ENCODE measurements at places on chromosomes 6 and 20.

GRCh38 chr6:67433124-67433523 is 1202.0 kb upstream of the ADGRB3 start:
- no peaks in the 10 kb centered on the region for H3K27me3 ChIP-seq
- DNase-seq = no peak
- no peak overlapping the region for H3K4me3 ChIP-seq
- no peaks in the 10 kb centered on the region for H3K36me3 ChIP-seq
- no peak overlapping the region for H3K27ac ChIP-seq

DNA sequence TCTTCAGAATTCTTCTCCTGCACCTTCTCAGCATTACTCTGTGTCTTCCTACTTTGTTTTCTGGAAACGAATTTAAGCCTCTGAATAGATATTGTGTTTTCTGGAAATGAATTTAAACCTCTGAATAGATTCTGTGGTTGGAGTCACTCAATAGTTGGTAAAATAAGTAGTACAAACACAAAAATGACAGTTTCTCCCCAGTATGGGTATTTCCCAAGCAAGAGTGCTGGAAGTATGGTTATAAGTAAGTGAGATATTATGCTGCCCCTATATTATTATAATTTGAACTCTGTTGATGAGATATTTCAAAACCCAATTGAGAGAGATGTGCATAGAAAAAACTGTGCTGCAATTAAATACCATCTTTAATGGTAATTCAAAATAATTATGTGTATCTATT is 94.9 kb downstream of the TINAG start:
- no peak overlapping the region for H3K4me3 ChIP-seq
- no peaks in the 10 kb centered on the region for H3K36me3 ChIP-seq
- H3K27me3 ChIP-seq = no peaks in the 10 kb centered on the region
- H3K4me1 ChIP-seq = no peaks in the 10 kb centered on the region
- H3K27ac ChIP-seq = no peak overlapping the region
- no peak for DNase-seq

DNA sequence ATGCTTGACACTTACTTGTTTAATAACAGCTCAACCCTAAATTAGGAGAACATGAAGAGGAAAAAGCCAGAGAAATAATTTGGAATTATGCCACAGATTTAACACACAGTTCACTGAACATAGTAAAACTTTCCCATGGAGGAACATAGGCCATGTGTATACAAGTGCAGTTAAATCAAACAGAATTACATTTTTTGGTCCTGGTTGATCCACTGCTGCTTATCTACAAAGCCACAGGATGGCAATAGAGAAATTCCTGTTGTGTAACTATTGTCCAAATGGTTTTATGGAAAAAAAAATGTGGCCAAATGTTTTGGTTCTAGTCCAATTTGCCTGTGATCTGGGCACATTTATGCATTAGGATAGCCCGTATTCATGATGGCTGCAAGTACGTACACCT is 136.8 kb downstream of the ALDH8A1 start:
- H3K4me1 ChIP-seq = peaks cover 5% of the 10 kb centered on the region
- no peak for DNase-seq
- no peak overlapping the region for H3K27ac ChIP-seq
- no peaks in the 10 kb centered on the region for H3K27me3 ChIP-seq
- H3K4me3 ChIP-seq = no peak overlapping the region

- H3K4me1 ChIP-seq = no peaks in the 10 kb centered on the region
- H3K4me3 ChIP-seq = no peak overlapping the region
- H3K36me3 ChIP-seq = no peaks in the 10 kb centered on the region
- H3K27me3 ChIP-seq = no peaks in the 10 kb centered on the region
Measured at GRCh38 chr6:92559003-92559402, 860.4 kb downstream of the EPHA7 start.

GRCh38 chr20:9156529-9157280 is 87.8 kb downstream of the PLCB4 start:
- H3K27me3 ChIP-seq = no peaks in the 10 kb centered on the region
- DNase-seq = no peak
- no peak overlapping the region for H3K27ac ChIP-seq
- H3K36me3 ChIP-seq = no peaks in the 10 kb centered on the region
- no peak overlapping the region for H3K4me3 ChIP-seq

- H3K36me3 ChIP-seq = peaks cover 41% of the 10 kb centered on the region
- H3K4me1 ChIP-seq = no peaks in the 10 kb centered on the region
- no peak for DNase-seq
- no peaks in the 10 kb centered on the region for H3K27me3 ChIP-seq
- H3K4me3 ChIP-seq = no peak overlapping the region
- H3K27ac ChIP-seq = no peak overlapping the region
Measured at GRCh38 chr20:45946149-45946970, 11.9 kb downstream of the PCIF1 start.

DNA sequence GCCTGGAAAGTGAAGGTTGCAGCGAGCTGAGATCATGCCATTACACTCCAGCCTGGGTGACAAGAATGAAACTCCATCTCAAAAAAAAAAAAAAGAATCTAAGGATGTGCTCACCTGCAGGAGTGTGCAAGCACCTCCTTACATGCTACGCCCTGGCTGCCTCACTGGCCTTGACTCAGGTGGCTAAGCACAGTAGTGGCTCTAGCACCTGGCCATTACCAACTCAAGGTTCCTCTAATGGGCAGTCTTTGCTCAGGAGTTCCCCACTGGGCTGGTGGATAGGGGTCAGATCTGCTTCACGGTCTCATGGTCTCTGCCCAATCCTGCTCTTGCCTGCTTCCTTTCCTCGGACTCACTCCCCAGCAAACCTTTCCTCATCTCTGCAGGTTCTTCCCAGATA is 39.7 kb downstream of the KCNK17 start:
- no peak overlapping the region for H3K4me3 ChIP-seq
- no peaks in the 10 kb centered on the region for H3K36me3 ChIP-seq
- DNase-seq = no peak
- no peak overlapping the region for H3K27ac ChIP-seq
- no peaks in the 10 kb centered on the region for H3K27me3 ChIP-seq

DNA sequence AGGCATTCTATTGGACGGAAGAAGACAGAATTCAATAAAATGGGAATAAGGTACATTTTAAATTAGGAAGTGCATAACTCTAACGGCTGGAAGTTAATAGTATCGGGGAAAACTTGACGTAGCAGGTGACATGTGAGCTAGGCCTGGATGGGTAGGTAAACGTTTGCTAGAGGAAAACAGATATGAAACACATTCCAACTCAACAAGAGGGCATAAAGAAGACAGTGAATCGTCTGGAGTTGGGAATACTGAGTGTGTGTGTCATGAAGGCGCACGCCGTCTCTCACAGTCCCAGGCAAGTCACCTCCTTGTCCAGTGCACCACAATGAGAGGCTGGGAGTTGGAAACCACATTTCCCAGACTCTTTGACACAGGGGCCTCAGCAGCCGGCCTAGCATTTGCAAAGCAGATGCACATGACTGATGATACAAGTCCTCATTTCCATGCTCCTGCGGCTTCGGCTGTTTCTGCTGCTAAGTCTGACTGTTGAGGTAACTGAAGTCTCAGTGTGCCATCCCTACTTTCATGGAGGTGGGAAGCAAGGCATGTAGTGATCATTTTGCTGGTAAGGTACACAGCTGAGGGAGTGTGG is 16.5 kb upstream of the NHSL1 start:
- no peak for DNase-seq
- H3K27ac ChIP-seq = no peak overlapping the region
- no peaks in the 10 kb centered on the region for H3K4me1 ChIP-seq
- no peaks in the 10 kb centered on the region for H3K27me3 ChIP-seq
- H3K4me3 ChIP-seq = no peak overlapping the region
- H3K36me3 ChIP-seq = no peaks in the 10 kb centered on the region

DNA sequence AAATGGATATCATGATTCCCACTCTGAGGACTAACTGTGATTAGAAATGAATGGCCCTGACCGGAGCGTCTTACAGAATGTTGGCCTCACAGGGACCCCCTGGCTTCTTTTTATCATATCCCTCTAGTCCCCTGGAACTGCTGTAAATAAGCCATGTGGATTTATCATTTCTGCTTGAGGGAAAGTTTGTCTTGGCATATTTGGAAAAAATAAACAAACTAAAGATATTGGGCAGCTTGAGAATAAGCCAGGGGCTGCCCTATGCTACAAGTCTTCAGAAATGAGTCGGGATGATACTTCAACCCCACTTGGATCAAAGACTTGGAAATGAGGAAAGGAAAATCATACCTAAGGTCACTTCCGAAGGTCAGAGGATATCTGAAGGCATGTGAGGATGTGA is 179.1 kb downstream of the THBS2 start:
- H3K36me3 ChIP-seq = no peaks in the 10 kb centered on the region
- no peak overlapping the region for H3K4me3 ChIP-seq
- no peak overlapping the region for H3K27ac ChIP-seq
- H3K27me3 ChIP-seq = no peaks in the 10 kb centered on the region

DNA sequence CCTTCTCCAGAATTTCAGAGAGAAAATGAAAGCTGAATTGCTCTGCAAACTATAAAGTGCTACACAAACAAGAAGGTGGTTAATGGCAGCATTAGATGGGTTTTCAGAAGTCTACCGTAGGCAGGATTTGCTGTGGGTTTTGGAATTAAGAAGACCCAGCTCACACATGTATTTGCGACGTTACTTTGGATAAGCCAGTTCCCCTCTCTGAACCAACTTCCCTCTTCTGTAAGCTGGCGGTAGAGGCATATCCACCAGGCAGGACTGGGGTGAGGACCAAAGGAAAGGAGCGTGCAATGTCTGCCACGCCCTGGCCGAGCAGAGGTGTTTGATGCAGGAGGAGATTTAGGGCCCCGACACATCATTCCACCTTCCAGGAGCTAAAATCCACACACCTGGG is 6.9 kb downstream of the RSPO4 start:
- no peaks in the 10 kb centered on the region for H3K4me1 ChIP-seq
- no peak overlapping the region for H3K4me3 ChIP-seq
- no peak overlapping the region for H3K27ac ChIP-seq

- peaks cover 6% of the 10 kb centered on the region for H3K4me1 ChIP-seq
- no peaks in the 10 kb centered on the region for H3K27me3 ChIP-seq
- H3K4me3 ChIP-seq = no peak overlapping the region
- H3K27ac ChIP-seq = no peak overlapping the region
- no peaks in the 10 kb centered on the region for H3K36me3 ChIP-seq
Measured at GRCh38 chr6:138560130-138560860, 61.0 kb upstream of the NHSL1 start.

GRCh38 chr6:158591134-158591809 is 31.4 kb downstream of the TMEM181 start:
- H3K27ac ChIP-seq = no peak overlapping the region
- peaks cover 42% of the 10 kb centered on the region for H3K36me3 ChIP-seq
- no peak overlapping the region for H3K4me3 ChIP-seq
- no peaks in the 10 kb centered on the region for H3K4me1 ChIP-seq
- no peaks in the 10 kb centered on the region for H3K27me3 ChIP-seq

- no peak overlapping the region for H3K4me3 ChIP-seq
- no peak for DNase-seq
- no peaks in the 10 kb centered on the region for H3K4me1 ChIP-seq
- no peaks in the 10 kb centered on the region for H3K27me3 ChIP-seq
- no peaks in the 10 kb centered on the region for H3K36me3 ChIP-seq
- H3K27ac ChIP-seq = no peak overlapping the region
Measured at GRCh38 chr6:114024746-114025145, 53.8 kb upstream of the HDAC2 start.

DNA sequence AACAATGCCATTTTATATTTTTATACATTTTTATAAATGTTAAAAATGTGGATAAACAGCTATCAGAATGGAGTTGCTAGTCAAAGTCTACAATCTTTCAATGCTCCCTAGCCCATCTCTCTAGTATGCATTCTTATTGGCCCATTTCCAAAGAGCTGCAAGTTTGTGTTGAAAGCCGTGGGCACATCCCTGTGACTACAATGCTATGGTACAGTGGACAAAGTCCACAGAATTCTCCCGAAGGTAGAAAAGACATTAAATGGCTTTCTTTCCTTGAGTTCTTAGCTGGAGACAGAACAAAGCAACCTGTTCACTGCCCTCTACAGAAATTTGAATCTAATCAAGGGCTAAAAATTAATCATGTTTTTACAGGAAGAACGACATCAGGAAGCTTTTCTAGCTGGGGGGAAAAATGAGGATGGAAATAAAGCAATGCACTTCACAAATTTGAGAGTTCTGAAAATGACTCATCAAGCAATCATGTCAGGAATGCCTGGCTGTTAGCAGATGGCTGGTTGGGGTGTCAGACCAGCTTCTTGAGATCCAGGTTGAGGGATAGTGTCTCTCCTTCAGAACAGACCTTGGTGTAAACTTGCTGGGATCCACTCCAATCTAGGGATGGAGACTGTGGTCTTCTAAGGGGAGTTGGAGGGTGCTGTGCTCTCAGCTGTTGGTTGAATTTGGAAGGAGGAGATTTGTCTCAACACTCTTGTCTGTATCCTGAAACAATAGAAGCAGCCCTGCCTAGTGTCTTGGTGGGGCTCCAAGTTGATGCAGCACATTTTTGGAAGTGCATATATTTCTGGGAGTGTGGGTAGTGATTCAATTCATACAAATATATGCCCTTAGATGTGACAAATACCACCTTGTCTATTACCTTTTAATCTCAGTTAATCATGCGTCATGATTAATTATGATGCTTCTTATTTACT is 143.4 kb upstream of the PHACTR1 start:
- no peak overlapping the region for H3K27ac ChIP-seq
- H3K4me1 ChIP-seq = peaks cover 7% of the 10 kb centered on the region

DNA sequence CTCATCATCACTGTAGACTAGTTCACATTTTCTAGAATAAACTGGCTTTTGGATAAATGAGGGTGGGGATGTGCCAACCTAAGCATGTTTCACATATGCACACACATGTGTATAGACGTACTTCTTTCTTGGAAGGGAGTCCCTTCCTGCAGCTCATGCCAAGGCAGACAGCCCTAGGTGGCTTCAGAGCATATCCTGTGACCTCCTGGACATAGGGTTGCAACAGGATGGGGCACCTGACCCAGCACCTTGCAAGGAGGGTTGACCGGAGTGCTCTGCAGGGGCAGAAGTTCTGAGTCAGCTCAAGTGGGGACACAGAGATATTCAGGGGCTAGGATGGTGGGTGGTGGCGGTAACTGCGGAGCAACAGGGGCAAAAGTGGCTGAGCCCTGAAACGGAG is 68.6 kb upstream of the RALGAPA2 start:
- H3K4me3 ChIP-seq = no peak overlapping the region
- no peak for DNase-seq
- no peaks in the 10 kb centered on the region for H3K27me3 ChIP-seq

DNA sequence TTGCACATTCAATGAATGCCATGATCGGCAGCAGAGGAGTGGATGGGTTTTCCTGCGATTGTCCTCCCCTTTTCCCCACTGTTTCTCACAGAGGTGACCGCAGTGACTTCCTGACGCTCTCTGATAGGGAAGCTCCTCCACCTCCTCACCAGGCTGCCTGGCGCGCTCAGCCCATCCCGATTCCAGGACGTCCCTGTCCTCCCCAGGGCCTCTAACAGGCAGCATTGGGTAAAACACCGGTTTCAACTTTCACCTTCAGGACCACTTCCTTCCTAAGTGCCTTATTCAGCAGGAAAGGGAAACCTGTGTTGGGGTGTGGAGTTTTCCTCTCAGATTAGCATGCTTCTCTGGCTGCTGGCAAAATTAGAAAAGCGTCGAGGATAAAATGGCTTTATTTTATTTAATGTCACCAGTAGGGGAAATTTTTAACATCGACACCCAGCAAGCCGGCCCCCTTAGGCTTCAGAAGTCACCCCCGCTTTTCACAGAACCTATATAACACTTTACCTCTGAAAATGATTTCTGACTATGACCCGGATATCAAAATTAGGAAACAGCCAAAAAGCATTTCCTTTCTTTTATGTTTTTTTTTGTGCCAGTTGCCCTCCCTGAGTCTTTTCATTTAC is 570.4 kb upstream of the GJE1 start:
- DNase-seq = no peak
- no peaks in the 10 kb centered on the region for H3K4me1 ChIP-seq
- H3K27ac ChIP-seq = no peak overlapping the region
- H3K27me3 ChIP-seq = no peaks in the 10 kb centered on the region

GRCh38 chr6:82869493-82869892 is 196.1 kb downstream of the UBE3D start:
- no peaks in the 10 kb centered on the region for H3K27me3 ChIP-seq
- no peaks in the 10 kb centered on the region for H3K36me3 ChIP-seq
- no peak overlapping the region for H3K4me3 ChIP-seq
- peaks cover 4% of the 10 kb centered on the region for H3K4me1 ChIP-seq

All from HCT116 (cell line).